AG04450 (cell line): ENCODE measurements at places on chromosomes 16 and 17.

DNA sequence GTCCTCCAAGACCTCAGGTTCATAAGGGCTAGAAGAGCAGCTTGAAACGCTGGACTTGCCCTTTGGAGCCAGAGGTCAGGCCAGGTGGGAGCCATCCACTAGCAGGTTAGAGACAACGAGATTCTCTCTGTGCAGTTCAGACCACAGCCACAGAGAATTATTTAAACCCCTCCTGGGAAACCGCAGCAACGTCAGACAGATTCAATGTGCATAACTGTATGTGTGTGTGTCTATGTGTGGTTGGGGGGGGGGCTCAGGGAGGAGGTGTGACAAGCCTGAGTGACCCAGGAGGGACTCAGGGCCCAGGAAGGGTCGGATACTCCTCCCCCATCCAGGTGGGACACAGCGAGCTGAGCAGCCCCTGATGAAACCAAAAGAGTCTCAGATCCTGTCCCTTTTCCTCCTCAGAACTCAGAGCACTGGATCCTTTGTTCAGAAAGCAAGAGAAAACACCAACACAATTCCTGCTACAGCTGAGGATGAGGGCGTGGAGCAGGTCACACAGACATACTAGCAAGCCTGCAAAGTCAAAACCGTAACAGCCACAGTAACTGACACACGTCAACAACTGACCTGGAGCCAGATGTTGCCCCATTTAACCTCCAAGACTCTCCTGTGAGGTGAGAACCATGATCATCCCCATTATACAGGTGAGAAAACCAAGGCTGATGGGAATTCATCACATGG is 66.8 kb downstream of the XYLT1 start:
- no peak for DNase-seq

- DNase-seq = no peak
Observed at GRCh38 chr16:85550422-85550864, 62.7 kb upstream of the GSE1 start.

DNA sequence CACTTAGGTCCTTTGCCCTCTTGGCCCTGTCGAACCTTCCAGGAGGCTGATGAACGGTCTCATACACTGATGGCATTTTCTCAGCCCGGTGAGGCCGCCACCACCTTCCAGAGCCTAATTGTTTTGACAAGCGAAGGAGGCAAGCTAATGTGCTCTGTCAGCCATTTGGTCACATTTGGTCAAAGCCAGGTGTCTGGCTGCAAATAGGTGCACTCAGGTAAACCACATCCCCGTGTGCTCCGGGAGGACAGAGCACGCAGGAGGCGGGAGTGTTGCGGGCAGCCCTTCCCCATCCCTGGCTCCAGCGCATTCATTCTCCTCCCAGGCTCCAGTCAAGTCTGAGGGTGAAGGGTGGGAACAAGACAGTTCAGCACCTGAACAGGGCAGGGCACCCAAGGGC is 240.1 kb downstream of the MSI2 start:
- no peak for DNase-seq

DNA sequence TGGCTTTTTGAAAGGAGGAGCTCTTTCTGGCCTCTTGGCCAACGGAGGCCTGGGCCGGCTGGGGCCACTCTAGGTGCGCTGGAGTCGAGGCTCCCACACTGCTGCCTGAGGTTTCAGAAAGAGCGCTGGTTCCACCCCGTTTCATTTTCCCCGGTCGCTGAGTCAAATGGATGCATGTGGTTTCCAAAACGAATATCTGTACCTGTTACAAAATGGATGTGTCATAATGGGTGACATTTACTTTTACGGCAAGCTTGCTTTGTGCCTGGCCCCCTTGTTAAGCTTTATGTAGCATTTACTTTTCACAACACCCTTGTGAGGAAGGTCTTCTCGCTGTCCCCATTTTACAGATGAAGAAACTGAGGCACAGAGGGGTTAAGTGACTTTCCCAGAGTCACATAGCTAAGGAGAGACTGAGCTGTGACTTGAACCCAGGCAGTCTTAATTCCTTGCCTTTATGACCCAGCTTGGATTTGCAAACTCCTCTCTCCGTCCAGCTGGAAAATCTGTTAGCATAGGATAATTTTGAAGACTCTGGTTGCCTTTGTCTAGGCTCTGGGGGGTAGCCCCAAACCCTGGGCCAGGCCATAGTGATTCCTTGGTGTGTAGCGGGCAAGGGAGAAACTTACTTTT is 10.6 kb downstream of the KSR1 start:
- no peak for DNase-seq
